ENCODE measurements at places on chromosomes 3 and 15.

GRCh38 chr3:61158667-61159066 is 92.6 kb downstream of the FHIT start:
- no peak for DNase-seq

GRCh38 chr3:177474652-177475355 is 277.5 kb upstream of the TBL1XR1 start:
- DNase-seq, result no peak

DNA sequence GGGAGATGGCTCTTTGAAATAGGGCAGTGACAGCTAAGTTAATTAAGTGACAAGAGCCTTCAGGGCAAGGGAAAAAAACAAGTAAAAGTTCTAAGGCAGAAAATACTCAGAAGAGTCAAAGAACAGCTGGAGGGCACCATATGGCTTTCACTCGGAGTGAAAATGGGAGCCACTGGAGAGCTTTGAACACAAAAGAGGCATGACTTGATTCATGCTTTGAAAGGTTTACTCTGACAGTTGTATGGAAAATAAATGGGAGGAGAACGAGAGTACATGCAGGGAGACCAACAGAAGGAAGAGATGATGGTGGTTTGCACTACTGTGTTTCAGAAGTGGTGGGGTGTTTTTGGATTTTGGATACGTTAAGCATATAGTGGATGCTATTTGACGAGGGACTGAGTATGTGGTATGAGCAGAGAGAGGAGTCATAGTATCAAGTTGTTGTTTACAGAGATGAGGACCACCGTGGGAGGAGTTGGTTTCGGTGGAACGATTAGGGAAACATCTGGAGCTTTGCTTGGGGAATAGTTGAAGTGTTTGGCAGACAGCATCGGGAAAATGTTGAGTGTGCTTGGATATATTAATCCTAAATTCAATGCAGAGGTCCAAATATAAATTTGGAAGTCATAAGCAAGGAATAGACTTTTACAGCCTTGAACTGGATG is 411.5 kb downstream of the GABRG3 start:
- no peak for DNase-seq

GRCh38 chr15:69417581-69417980 is 3.4 kb downstream of the KIF23 start:
- no peak for DNase-seq

DNA sequence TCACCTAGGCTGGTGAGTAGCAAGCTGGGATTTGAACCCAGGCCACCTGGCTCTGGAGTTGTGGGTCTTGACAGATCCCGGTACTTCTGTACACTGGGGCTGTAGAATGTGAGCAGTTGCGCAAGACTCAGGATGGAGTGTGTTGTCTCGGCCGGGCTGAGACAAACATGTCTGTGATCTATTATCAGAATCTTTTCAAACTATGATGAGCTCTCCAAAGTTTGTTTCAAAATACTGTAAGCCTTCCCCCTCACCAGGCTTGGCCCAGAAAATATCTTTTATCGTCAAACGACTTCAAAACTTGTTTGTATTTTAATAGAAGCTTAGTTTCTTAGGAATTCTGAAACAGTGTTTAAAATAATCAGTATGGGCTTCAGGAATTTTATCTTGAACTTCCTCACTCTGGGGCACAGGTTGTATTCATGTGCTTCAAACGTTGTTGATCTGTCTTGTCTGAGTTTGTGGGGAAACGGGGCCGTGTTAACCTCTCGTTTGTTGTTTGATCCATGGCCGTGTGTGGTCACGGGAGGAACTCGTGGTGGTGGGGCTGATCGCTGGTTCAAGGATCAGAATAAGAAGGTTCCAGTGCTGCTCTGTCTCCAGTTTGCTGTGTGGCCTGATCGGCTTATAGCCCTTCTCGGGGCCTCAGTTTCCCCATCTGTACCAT is 40.3 kb upstream of the TFRC start:
- DNase-seq, result no peak

- DNase-seq, result no peak
These were observed 54.5 kb upstream of the TGFBR2 start for GRCh38 chr3:30551927-30552326.
